ENCODE measurements at places on chromosomes 2 and 18.

DNA sequence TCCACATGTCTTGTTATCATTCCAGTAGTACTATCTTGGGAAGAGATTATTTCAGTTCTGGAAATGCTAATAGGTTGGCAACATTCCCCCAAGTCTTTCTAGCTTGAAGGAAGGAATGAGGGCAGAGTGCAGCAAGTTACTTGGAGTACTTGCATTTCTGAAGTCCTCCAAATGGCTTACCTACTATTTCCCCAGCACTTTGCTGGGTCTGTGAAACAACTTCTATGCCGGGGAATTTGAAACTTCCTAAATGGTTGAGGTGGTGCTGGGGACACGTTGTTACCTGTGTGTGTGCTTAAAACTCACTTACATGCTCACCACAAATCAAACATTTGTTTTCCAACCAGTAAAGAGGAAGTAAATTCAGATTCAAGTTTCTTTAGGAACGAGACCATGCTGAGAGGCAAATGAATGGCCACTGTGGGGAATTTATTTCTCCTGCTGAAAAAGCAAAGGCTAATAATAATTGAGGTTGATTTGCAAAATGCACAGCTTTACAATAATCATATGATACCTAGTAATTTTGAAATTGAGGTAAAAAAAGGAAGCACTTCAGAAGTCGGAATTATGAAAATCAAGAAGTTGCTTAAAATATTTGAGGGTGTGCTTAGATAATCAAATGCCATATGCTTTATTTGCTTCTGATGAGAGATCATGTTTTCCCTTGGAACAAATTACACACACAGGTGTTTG, 1167.7 kb upstream of the ZEB2 start:
- no peak for DNase-seq

- no peak for DNase-seq
These were observed 231.5 kb upstream of the TCF4 start for GRCh38 chr18:55819448-55819847.

DNA sequence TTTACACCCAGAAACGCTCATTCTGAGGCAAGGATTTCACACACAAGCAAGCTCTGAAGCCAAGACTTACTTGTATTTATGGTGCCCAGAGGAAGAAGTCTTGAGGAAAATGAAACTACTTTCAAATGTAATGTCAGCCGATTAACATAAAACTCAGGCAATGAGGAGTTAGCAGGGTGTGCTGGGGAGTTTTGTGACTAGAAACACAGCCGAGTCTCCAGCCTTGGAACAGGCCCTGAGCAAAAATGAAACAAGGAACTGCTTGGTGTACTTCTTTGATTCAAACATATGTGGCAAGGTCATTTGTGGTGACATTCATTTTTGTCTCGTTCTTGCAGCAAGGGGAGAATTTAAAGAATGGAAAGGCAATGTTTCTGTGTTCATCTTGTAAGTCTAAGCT, 4.5 kb downstream of the DYTN start:
- DNase-seq = no peak

DNA sequence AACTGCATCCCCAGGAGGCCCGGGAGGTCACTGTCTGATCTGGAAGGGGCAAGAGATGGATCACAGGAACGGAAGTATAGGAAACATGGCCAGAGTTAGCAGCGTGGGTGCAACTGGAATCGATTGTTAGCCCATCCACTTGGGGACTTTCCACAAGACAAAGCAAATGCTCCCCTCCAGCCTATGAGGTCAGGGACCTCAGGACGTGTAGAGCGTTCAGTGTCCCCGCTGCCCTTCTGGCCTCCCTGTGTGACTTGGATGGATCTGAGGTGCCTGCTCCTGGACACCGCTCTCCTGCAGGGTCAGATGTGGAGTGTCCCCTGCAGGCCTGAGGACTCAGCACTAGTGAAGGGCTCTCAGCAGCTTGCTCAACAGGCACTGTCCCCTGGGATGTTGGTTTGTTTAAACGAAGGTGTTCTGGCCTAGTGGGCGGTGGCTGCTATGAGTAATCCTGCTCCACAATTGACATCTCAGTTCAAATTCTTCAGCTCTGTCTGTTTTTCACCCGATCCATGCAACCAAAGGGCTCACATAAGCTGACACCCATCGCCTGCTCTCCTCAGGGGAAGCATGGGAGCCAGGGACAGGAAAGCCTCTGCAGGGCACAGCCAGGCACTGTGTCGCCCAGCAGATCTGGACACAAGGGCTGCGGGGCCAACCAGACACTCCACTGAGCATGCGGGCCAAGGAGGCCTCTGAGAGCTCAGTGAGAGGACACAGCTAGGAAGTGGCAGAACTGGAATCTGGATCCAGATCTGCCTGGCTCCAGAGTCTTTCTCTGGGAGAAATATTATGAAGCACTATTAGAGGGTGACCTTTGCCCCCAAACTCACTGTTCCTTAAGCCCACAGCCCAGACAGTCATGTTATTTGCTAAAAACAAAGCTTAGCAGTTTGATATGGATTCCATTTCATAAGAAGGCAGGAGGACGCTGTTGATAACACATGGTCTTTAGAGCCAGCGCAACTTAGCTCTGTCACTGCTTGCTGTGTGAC, 78.5 kb downstream of the RHOB start:
- DNase-seq = no peak

- DNase-seq = no peak
These were observed 50.2 kb downstream of the VWA3B start for GRCh38 chr2:98137196-98137595.

DNA sequence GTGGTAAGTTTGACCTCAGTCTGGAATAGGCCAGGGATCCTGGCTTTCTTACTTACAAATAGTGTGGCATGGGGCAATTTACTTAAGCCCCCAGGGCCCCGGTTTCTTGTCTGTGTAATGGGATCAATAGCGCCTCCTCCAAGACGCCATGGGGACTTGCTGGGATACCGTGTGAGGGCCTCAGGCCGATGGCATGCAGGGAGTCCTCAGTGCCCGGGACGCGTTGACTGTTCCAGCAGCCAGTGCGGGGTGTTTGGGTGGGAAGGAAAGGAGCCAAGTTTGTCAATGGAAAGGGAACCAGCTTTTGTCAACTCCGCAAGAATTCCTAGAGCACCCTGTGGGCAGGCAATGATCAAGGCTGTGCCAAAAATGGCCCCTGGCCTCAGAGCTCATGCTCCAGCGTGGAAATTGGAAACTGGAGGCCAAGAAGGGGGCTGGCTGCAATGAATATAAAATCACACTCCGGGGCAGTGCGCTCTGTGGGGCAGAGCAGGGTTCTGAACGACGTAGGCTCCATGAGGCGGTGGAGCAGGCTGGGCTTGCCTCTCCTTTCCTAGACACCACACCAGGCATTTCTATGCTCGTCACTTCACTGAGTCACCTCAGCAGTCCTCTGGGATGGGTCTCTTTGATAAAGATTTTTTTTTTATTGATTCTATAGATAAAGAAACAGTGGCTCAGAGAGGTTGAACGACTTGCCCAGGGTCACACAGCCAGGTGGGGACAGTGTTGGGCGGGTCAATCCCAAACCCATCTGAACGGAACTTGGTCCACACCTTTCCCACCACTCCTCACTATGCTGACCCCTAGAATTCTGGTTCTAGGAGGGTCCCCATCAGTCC, 56.7 kb upstream of the ASAP2 start:
- DNase-seq = no peak

GRCh38 chr2:735670-736218, 58.5 kb upstream of the TMEM18 start:
- no peak for DNase-seq

- no peak for DNase-seq
These were observed 100.8 kb upstream of the HAAO start for GRCh38 chr2:42893047-42893758.

- no peak for DNase-seq
These were observed 162.3 kb downstream of the ACKR3 start for GRCh38 chr2:236731767-236732580.

GRCh38 chr2:58428096-58429013, 187.2 kb upstream of the FANCL start:
- no peak for DNase-seq

DNA sequence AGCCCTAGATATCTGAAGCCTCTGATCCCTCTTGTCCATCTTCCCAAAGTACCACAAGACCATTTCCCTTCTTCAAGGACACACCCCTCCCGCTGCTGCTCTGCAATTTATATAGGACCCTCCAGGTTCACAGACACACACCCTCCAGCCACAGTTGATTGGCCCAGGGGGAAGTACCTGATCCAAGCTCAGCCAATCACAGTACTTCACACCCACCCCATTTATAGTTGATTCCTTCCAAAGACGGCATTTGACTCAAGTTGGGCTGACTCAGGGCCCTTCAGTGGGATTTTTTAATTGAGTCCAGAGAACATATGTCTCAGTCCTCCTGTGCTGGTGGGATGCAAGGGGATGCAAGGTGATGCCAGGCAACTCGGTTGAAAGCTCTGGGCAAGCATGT, 59.2 kb downstream of the GYPC start:
- DNase-seq = no peak

- DNase-seq = no peak
These were observed 47.0 kb upstream of the RALBP1 start for GRCh38 chr18:9428301-9428706.

DNA sequence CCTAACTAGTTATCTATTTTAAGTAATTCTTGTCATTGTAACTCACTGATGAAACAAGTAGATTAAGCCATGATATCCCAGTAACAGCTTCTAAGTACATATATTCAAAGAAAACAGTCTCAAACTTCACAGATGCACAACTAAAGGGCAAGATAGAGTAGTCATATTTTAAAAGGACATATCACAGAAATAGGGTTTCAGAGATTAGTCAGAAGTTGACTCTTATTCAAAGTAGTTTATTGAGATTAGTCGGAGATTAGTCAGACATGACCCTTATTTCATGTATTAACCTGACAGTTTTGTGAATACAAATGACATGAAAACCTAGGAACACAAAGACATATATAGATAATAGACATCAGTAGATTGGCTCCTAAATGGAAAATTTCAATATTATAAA, 15.9 kb upstream of the CHAC2 start:
- no peak for DNase-seq

GRCh38 chr2:30666266-30666874, 140.9 kb downstream of the CAPN13 start:
- DNase-seq = no peak

DNA sequence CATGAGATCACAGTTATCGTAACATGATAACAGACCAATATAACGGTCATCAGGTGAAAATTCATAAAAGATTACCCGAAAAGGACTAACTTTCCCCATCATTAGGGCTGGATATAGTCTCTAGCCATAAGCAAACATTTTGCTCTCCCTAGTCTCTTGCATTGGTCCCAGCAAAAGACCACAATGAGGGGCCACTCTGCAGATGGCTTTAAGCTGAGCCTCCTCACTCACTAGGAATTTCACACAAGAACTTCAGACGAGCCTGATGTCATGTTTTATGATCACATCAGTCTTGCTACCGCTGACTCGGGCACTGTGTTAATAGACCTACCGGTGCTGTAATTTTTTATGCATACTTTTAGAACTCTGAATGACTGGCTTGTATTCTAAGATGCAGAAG, 35.2 kb downstream of the STK17B start:
- no peak for DNase-seq

GRCh38 chr18:27382567-27383216, 197.6 kb upstream of the CHST9 start:
- DNase-seq = no peak

GRCh38 chr2:239315308-239315707, 85.5 kb downstream of the HDAC4 start:
- no peak for DNase-seq

DNA sequence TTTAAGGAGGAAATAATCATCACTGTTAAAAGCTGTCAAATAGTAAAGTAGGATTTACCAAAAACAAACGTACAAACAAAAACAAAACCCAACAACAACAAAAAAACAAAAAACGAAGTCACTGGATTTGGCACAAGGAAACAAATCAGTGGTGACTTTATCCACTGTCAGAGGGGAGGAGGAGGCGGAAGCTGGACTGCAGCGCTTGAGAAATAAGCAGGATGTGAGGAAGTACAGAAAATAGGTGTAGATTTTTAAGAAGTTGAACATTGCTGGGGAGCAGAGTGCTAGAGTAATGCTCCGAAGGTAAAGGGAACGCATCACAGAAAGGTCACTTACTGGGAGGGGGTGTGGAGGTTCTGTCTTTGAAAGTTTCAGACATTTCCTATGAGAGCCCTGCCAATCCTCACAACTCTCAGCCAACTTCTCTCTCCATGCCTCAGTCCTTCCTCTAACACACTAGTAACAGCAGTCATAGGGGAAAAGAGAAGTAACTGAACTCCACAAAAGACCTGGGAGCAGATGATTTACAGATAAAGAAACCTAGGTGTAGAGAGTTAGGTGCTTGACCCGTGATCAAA, 220.2 kb upstream of the SMAD7 start:
- no peak for DNase-seq

DNA sequence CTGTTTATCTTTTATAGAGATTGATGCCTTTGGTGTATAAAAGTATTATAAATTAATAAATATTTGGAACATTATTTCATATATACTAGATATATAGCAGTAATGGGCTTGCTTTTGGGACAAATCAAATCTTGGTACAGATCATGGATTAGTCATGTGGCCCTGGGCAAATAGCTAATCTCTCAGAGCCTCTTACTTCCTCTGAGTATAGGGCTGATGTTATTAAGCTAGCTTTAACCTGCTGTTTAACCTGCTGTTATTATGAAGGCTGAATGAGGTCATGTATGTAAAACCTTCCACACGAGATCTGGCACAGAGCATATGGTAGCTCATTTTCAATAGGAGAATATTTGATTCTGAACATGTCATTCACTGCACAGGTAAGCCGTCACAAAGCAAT, 5.7 kb downstream of the ITGB6 start:
- DNase-seq = no peak

- no peak for DNase-seq
These were observed 128.0 kb upstream of the MSH6 start for GRCh38 chr2:47654790-47655562.

DNA sequence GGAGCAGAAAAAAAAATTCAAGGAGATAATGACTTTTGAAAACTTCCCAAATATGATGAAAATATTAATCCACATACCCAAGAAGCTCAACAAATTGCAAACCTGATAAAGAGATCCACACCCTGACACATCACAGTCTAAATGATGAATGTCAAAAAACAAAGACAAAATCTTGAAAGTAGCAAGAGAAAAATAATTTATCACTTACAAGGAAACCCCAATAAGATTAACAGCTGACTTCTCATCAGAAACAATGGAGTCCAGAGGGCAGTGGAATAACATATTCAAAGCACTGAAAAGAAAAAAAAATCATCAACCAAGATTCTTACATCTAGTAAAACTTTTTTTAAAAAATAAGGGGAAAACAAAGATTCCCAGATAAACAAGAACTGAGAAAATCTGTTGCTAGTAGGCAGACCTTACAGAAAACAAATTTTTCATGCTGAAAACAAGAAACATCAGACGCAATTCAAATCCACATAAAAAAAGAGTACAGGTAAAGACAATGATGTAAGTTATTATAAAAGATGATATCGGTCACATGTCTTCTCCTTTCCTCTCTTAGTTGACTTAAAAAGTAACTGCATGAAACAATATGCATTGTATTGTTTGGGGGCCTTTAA, 21.3 kb downstream of the SLC66A2 start:
- no peak for DNase-seq

- DNase-seq = no peak
These were observed 1.4 kb downstream of the KRCC1 start for GRCh38 chr2:88053934-88054781.

- no peak for DNase-seq
These were observed 81.0 kb upstream of the RBMS1 start for GRCh38 chr2:160574468-160575140.

Measured in stimulated activated CD8-positive, alpha-beta memory T cell treated with anti-CD3 and anti-CD28 coated beads, Interleukin-7, amount 100 ng/mL, for 4 hours (primary cell).